NCI-H226 (cell line): ENCODE measurements at places on chromosomes 4 and X.

DNA sequence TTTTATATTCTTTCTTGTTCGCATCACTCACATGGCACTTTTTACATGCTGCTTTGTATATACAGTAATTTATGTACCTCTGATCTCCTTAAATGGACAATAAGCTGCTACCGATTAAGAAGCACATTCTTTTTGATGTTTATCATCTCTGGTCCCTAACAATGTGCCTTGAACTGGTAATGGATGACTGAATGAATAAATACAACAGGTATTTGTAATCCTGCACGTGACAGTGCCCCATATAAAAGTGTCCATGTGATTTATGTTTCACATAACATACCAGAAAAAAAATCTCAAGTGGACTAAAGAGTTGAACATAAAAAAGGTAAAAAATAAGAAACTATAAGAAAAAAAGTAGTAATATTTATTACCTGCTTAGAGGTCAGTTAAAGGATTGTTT, 7.7 kb upstream of the SLAIN2 start:
- DNase-seq = no peak

- no peak for DNase-seq
These were observed 1.7 kb downstream of the SLC25A4 start for GRCh38 chr4:185144601-185145240.

DNA sequence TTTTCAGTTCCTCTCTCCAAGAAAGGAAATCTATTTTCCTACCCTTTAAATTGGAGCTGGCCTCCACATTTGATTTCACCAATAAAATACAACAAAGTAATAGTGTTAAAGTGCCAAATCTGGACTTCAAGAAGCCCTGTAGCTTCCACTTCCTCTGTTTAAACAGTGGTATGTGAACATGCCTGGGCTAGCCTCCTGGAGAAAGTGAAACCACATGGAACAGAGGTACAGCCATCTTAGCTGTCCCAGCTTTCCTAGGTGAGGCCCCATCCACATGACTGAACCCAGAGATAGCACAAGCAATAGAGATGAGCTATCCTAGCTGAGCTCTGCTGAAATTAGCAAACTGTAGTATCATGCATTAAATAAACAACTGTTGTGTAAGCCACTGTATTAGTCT, 131.8 kb upstream of the VCX start:
- DNase-seq = no peak

DNA sequence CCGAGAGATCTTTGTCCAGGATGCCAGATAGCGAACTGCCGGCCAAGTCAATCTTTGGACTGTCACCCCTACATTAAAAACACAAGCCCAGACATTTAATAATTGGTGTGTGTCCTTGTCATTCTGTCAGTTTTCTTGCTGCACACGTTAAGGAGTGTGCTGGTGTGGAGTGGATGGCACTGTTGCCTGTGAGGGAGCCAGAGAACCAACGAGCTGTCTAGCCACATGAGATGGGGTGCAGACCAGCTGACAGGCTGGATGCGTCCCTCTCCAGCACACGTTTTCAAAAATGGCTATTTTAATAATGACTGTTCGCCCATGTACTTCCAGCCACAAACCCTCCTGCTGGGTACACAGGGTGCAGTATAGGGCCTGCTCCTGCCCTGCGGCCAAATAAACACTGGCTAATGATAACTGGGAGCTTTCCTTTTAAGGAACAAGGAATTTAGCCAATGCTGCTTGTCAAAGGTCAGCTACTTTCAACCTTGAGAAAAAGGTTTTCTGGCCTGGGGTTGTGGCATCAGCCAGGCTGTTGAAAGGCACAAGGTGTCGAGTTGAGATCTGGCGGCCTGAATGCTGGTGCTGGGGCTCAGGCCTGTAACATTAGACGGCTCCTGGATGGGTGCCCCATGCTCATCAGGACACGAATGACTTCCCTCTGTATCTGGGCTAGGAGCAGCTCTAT, 54.0 kb upstream of the MAP3K15 start:
- no peak for DNase-seq

DNA sequence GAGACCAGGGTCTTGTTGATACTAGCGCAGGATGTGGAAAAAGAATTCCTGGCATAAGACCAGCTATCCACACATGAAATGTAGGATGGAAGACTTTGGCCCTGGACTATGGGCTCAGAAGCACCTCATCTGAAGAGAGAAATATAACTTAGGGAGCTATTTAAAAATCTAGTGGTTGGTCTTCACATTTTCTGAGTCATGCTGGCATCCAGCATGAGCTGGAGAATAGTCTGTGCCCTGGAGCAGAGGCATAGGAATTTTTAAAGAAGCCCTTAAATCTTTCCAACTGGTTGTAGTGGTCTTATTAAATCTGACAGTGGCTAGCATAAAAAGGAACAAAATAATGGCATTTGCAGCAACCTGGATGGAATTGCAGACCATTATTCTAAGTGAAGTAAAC, 86.3 kb downstream of the SMARCA5 start:
- no peak for DNase-seq

GRCh38 chr4:53450773-53451172, 73.3 kb downstream of the FIP1L1 start:
- DNase-seq = no peak

DNA sequence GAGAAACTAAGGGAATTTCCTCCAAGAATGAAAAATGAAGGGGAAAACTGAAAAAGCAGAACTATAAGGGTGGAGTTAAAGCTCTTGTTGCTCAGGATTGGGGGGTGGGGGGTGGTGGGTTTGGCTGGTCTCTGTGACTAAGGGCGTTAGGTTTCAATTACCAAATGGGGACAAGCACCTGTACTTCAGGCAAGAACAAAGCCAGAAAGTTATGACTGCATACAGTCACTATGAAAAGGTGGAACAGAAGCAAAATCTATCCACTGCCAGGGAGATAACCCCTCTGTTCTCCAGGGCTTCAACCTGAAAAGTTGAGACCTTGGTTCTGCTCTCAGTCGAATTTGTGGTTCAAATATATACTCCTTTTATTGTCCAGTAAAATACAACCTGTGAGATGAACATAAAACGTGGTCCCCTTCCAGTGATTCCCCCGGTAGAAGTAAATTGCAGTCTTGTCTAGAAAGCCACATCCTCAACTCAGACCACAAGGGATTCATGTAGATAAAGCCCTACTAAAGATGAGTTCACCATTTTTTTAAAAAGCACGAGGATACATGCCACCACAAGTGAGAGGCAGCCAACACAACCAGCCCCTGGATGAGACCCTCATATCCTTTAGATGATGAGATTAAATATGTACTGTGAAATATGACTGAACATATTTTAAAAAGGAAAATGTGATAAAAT, 257.1 kb upstream of the RPS6KA3 start:
- DNase-seq = no peak

- DNase-seq = no peak
These were observed 5.7 kb downstream of the RTL5 start for GRCh38 chrX:72126048-72126415.

DNA sequence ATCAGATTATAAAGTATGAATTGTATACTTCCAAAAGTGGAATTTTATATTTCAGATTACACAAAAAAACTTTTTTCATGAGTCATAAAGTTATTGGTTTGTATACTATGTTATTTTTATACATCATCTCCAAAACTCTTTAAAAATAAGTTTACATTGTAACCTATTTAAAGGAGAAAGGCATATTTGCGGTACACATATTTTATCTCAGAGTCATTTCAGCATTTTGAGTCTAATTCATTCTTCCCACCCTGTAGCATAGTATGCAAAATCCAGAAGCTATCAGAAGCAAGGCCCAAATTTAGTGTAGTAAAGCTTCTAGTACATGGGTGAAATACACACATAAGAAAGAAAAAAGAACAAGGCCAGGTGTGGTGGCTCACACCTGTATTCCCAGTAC, 80.3 kb downstream of the AWAT2 start:
- no peak for DNase-seq

DNA sequence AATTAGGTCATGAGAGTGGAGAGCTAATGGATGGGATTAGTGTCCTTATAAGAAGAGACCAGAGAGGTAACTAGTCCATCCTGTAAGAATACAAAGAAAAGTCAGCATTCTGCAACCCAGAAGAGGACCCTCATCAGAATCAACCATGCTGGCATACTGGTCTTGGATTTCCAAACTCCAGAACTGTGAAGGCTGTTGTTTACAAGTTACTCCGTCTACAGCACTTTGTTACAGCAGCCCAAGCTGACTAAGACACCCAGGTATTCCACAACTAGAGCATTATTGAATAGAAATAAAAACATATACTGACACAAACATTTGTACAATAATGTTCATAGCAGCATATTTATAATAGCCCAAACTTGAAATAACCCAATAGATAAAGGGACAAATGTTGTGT, 9.2 kb downstream of the TMEM156 start:
- DNase-seq = no peak

GRCh38 chrX:120585702-120586101, 18.2 kb upstream of the MCTS1 start:
- DNase-seq = no peak

GRCh38 chrX:15292861-15293260, 22.6 kb downstream of the ASB11 start:
- no peak for DNase-seq

- DNase-seq = no peak
These were observed 21.3 kb upstream of the FTHL17 start for GRCh38 chrX:31092970-31093638.

- no peak for DNase-seq
These were observed 64.6 kb downstream of the ENPEP start for GRCh38 chr4:110540581-110540980.
